ENCODE measurements at places on chromosomes 7 and 10.

DNA sequence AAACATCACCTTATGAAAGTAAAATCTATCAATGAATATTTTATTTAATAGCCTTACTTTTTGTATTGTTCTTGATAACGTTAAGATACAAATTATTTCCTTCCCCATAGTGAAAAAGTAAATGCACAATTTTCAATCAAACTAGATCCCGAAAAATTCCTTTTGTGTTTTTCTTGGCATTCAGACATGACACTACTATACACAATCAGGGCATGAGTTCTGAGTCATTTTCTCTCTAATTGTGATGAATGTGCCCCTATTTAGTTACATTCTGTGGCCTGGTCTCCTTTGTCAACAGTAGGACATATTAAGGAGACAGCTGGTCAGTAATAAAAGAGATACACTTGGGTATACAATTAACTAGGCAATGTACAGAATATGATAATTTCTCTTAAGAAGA, 19.8 kb downstream of the COL1A2 start:
- peak; percentile 70 for DNase-seq

GRCh38 chr7:110568932-110569331, 522.0 kb upstream of the LRRN3 start:
- peak; percentile 33 for DNase-seq

GRCh38 chr10:4635388-4635787, 190.6 kb upstream of the AKR1E2 start:
- no peak for DNase-seq

GRCh38 chr7:30726296-30727006, 25.5 kb upstream of the INMT start:
- DNase-seq = no peak

GRCh38 chr7:134016223-134016941, 110.8 kb upstream of the LRGUK start:
- DNase-seq = peak; percentile 71

- peak; percentile 19 for DNase-seq
Measured at GRCh38 chr7:87220734-87221215, 1.2 kb upstream of the TMEM243 start.

- peak; percentile 31 for DNase-seq
Measured at GRCh38 chr7:4189131-4189570, 492.9 kb upstream of the FOXK1 start.

DNA sequence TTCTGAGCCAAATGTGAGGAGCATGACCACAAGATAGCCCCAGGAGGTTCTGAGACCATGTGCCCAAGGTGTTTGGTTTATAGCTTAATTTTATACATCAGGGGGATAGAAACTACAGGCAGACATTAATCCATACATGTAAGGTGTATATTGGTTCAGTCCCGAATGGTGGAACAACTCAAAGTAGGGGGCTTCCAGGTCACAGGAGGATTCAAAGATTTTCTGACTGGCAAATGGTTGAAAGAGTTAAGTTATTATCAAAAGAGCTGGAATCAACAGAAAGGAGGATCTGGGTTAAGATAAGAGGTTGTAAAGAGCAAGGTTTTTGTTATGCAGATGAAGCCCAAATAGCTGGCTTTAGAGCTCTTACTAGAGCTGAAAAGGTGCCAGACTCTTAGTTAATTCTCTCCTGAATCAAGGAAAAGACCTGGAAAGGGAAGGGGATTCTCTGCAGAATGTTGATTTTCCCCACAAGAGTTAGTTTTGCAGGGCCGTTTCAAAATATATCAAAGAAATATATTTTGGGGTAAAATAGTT, 640.0 kb downstream of the IPMK start:
- DNase-seq = no peak

DNA sequence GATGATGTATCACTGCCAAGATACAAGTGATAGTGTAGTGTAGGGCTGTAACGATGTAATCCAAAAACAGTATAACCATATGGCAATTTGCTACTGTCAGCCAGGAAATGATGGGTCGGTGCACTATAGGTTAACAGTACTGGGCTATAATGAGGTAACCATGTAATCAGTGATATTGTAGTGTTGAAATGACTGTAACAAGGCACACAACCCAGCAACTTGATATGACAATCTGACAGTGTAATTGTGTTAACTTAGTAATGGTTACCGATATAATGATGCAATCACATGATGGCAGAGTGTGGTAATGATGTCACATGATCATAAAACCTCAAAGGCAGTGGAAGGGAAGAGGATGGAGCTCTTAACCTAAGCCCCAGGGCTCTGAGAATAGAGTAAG, 73.8 kb upstream of the SLF2 start:
- DNase-seq = no peak

GRCh38 chr10:92990615-92991014, 70.0 kb upstream of the CYP26C1 start:
- no peak for DNase-seq

GRCh38 chr7:12765431-12766100, 78.1 kb downstream of the ARL4A start:
- peak; percentile 32 for DNase-seq

GRCh38 chr10:108852211-108852610, 1071.1 kb downstream of the XPNPEP1 start:
- no peak for DNase-seq

GRCh38 chr10:99966306-99966705, 43.4 kb downstream of the DNMBP start:
- peak; percentile 90 for DNase-seq

- DNase-seq = peak; percentile 63
Measured at GRCh38 chr10:13769946-13770345, 183.2 kb downstream of the PRPF18 start.

- no peak for DNase-seq
Measured at GRCh38 chr10:13669901-13670300, 83.1 kb downstream of the PRPF18 start.

DNA sequence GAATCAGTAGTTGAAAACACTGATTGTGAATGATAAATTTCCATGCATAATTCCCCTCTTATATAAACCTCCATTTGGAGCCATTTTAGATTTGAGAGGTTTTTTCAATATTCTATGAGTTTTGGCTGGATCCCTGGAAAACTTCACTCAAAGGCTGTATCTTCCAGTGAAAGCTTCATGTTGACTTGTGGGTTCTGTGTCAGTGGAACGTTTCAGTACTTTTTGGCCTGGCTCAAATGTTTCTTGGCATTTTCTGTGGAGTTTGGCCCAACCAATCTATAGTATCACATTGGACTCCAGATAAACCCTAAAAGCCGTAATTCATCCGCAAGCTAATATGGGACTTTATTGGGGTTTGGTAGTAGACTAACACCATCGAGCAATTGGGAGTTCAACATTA, 172.6 kb upstream of the PRPS1L1 start:
- no peak for DNase-seq

DNA sequence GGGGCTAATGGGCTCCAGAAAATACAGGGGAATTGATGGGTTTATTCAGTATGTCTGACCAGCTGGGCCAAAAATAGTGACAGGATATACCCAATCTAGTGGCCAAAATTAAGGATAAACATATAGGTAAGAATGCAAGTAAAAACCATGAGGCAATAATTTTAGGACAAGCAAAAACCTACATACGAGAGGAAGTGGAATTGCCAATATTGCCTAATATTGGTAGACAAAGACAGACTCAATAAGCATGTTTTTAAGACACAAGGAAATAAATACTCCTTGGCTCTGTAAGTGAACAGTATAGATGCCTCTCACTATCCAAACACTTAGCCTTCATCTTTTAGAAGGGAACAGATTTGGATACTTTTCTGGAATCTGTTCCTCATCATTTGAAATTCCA, 51.0 kb downstream of the ATXN7L1 start:
- DNase-seq = no peak

GRCh38 chr10:43340619-43341018, 30.8 kb upstream of the FXYD4 start:
- no peak for DNase-seq

- no peak for DNase-seq
Measured at GRCh38 chr10:48452879-48453412, 146.5 kb downstream of the MAPK8 start.

DNA sequence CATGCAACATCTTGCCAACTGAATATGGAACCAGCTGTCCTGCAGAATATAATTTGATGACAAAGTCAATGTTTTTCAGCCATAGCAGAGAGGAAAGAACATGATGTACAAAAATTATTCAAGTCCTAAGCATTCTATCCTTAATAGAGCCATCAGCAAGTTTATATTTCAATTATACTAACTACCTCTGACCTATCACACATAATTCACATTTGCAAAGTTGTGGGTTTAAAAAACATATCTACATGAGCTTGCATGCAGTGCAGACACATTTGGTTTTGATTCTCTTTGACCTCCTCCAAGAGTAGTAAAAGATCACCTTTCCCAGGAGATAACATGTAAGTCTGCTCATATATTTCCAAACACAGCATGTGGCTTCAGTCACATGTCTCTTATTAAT, 126.0 kb upstream of the FGFR2 start:
- DNase-seq = no peak

DNA sequence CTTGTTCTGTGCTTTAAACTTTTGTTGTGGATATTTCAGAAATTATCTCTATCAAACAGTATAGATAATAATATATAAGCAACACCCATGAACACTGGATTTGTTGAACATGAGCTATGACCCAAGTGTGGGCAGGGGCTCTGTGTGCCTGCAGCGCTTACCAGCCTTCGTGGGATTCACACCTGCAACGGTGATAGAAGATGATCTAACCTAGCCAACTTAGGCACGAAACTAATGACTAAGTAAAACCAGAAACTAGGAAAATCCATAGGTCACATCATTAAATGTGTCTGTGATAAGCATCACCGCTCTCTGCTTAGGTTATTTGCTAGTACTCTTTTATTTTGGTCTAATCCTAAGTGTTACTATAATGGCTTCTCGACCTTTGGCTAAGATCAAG, 18.0 kb downstream of the SPAG6 start:
- no peak for DNase-seq

DNA sequence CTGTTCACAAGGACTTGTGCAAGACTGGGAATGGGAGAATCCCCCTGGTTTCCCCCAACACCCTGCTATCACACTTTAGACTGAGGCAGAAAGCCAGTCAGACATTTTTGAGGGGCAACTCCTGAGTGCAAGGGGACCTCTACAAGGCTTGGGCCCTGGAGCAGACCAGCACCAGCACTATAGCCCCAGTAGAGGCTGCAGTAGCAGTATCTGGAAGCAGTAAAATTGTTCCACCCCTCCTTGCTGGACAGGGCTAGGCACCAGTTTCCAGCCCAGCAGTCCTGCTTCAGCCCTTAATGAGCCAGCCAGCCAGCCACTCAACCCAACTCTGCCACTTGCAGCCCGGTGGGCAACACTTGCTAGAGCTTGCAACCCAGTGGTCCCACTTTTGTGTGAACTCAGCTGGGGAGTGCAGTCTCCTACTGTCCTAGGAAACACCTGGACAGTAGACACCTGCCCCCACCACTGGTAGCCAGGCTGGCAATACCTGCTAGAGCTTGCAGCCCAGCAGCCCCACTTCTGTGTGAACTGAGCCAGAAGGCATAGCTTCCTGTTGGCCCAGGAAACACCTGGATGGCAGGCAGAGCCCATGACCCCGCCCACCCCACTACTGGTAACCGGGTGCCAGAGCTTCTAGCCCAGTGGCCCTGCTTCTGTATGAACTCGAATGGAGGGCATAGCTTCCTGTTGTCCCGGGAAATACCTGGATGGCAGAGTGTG, 65.0 kb downstream of the FBXL13 start:
- DNase-seq = no peak

- DNase-seq = no peak
Measured at GRCh38 chr7:50531401-50531911, 33.7 kb downstream of the DDC start.

- DNase-seq = no peak
Measured at GRCh38 chr10:15601819-15602218, 117.9 kb downstream of the ITGA8 start.

DNA sequence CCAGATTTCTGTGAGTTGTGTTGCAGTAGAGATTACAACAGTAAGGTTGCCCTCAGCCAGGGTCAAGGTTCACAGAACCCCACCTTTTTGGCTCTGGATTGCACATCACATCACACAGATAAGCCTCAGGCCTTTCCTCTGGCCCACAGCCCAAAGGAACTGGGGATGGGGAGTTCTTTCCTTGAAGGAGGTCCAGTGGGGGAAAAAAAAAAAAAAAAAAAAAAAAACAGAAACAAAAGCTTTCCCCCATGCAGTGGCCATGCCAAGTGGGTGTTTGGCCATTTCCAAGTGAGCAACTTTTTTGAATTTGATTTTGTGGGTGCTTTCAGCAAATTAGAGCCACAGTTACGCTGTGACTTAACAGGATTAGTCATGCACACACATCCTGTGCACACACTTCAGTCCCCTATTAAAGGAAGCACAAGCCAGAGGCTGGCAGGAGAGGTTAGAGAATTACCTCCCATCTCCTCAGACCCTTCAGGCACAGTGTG, 79.3 kb upstream of the NANOS1 start:
- DNase-seq = no peak

DNA sequence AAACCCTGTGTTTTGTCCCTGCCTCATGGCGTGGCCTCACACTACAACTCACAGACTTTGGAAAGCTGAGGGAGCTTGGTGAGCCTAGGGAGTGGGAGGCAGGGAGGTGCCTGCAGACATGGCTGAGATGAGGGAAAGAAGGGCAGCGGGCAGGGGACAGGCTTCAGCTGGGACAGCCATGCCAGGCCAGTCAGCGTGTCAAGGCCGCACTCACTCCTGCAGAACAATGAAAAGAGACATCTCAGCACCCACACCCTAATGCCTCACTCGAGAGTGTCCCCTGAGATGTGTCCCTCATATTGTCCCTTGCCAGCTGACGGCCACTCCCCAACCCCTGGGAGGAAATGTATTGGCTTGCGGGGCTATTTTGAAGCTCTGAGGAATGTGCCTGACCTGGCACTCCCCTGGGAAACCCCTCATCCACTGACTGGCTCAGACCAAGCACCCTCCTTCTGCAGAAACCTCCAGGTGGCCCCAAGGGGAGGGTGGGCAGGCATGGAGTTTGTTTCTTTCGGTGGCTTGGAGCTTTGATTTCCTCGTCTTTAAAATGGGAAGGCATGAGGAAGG, 31.6 kb downstream of the SH3PXD2A start:
- DNase-seq = no peak

GRCh38 chr7:3957472-3958108, 656.5 kb downstream of the SDK1 start:
- no peak for DNase-seq

DNA sequence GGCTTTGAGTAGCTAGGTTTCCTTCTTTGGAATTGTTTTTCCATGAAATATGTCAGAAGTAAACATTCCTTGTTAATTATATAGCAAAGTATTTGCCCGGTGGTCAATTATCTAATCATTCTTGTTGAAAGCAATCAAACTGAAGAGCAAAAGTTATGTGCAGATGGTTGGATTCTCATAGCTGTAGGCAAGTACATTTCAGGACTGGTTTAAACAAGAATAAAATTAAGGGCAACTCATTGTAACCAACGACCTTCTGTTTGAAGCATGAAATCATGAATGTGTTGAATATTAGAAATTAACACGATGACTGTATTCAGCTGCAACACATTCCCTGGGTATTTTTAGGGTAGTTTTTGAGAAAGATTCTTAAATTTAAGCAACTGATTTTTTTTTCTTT, 61.8 kb upstream of the NMT2 start:
- DNase-seq = no peak

DNA sequence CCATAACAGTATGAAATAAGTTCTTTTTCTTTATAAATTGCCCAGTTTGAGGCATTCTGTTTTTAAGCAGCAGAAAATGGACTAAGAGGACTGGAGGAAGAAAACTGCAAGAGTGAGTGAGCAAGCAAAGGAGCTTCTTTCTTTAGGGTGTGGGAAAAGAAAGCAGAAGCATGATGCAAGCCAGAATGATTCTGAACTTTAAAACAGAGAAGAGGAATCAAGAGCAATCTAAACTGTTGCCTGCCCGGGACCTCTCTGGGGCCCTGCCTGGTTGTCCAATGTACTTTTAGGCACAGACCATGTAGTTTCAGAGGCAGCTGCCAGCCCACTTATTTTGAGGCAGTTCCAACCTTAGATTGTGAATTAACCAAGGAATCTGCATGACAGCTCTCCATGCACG, 186.3 kb downstream of the PLPP4 start:
- no peak for DNase-seq

Data from adipocyte (in vitro differentiated cells).